Hippocampal formation (tissue), 2 donors: ENCODE measurements at places on chromosomes 5 and 9.
A peak's percentile ranks its signal among the peaks of the same experiment; 100 is the strongest.

DNA sequence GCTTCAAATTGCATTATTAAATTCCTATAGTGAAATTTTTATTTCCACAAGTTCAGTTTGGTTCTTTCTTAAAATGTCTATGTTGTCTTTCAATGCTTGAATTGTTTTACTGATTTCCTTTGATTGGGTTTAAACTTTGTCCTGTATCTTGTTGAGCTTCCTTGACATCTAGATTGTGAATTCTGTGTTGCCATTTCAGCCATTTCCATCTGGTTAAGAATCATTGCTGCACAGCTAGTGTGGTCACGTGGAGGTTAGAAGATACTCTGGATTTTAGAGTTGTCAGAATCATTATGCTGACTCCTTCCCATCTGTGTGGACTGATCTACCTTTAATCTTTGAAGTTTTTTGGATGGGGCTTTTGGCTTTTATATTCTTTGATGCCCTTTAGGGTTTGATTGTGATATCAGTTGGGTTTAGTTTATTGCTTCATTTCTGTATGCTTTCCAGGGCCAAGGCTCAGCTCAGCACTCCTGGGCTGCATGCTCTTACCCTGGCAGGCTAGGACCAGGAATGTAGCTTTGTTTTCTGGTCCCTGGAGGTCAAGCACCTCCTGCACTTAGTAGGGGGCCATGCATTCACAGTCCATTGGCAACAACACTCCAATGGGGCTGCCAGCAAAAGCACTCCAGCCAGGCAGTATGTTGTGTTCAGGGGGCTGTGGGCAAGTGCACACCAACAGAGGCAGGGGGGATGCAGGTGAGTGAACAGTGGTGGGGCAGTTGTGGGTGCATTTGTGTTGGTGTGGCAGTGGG lies 141.4 kb downstream of the PRR16 start:
- no peak for DNase-seq

DNA sequence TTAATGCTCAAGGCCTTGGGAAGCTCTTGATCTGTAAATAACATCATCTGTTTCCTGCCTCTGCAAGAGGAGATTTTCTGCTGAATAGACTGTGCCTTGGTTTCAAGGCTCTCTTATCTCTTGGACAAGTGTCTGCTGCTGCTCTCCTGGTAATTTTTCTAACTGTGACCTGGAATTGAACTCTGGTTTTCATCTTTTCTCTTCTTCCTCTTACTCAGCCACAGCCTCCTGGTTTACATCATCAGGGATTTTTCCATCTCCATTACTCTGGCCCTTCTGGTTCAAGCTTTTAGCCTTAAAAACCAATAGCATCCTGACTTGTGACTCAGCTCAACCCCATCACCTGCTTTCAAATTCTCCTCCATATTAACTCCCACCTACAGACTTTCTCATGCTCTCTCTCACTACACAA lies 49.6 kb upstream of the ITGA1 start:
- no peak for DNase-seq

DNA sequence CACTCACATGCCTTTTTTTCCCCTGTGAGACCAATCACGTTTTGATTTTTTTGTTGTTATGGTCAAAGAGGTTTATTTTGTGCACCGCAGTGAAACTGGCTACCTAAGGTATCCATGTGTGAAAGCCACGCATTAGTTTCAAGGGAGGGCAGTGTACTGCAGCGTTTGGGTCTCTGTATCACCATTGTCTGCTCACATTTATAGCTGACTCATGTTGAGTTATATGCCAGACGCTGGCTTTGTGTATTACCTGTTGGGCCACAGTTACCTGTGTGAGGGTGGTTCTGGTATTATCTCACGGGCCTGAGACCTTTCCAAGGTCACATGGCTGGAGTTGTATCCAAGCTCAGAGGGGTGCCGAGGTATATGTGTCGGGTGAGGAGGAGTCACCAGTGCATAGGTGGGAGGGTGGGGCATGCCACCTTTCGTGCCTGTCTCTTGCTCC lies 75.8 kb downstream of the ARHGAP26 start:
- no peak for DNase-seq

DNA sequence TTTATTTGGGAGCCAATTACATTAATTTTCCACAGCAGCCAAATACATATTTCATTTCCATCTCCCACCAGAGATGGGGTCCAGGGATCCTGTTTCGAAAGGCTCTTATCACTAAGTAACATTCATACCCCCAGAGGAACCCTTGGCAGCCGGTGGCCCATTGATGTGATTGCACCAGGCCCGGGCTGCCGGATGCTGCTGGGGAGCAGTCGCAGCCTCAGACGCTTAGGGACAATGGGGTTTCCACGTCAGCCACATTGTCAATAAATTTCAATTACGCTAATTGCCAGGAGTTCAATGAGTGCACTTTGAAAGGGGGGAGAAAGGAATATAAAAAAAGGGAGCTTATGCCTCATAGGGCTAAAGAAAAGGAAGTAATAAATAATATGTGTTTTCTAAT lies 478.8 kb upstream of the ADAMTS16 start:
- no peak for DNase-seq

DNA sequence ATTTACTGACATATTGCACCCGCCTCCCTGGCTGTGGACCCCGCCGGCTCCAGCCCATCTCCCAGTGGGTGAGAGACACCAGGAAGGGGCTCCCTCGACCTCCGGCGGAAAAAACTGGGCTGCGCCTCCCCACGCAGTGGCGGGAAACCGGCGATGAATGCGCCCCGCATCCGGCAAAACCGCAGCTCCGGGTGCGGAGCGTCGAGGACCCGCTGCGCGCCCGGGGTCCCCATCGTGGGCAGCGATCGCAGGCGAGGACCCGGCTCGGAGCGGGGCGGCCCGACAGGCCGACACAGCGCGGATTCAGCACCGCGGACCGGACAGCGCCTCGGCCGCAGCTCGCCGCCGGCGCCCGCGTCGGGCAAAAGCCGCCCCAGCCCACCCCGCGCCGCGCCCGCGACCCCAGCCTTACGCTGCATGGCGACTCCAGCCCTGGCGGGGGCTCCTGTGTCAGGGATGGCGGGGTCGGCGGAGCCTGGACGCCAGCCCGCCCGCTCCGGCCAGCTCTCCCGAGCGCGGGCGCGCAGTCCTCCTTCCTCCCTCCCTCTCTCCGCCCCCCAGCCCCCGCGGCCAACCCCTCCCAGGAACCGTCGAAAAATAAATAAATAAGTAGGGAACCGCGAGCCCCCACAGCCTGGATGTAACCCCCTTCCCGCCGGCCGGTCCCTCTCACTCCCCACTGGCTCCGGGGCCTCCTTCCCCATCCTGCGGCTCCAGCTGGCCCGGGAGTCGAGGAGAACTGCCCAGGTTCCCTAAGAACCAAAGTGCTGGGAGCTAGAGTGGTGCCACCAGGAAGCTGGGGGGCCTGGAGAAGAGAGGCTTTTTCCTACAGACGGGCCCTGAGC lies 3.1 kb downstream of the LHX3 start:
- DNase-seq: no peak

- no peak for DNase-seq
These were observed 76.7 kb upstream of the IER5L start for GRCh38 chr9:129254566-129255287.

DNA sequence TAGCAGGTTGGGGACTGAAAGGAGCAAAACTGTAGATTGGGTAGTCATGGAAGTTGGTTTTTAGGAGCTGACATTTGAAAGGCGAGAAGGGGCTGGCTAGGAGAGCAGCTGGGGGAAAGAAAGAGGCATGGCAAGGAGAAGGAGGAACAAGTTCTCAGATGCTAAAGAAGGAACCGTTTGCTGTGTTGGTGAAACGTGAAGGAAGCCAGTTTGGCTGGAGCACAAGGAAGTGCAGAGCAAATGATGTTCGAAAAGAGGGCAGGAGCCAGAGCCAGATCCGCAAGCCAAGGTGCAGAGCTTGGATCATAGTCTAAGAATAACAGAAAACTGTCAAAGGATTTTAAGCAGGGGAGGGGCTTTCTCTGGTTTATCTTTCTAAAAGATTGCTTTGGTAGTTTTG lies 276.6 kb downstream of the ASTN2 start:
- DNase-seq: no peak

- DNase-seq: no peak
These were observed 27.6 kb downstream of the ACTL7A start for GRCh38 chr9:108889649-108890067.

DNA sequence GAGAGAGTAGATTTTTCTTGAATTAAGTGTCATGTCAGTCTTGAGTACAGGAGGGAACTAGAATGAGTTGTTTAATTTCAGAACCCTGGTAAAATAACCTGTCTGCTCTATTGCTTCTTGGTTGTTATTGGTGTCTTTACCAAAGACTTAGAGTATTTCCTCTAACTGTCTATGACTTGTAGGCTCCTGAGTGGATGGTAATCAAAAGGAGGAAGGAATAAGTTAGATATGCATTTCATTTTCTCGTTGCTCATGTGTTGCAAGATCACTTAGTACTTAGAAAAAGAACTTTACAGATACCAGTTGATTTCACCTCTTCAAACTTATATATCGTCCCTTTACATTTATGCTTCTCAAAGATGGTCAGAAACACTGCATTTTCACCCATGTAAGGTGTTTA lies 31.1 kb downstream of the UHRF2 start:
- DNase-seq: no peak

DNA sequence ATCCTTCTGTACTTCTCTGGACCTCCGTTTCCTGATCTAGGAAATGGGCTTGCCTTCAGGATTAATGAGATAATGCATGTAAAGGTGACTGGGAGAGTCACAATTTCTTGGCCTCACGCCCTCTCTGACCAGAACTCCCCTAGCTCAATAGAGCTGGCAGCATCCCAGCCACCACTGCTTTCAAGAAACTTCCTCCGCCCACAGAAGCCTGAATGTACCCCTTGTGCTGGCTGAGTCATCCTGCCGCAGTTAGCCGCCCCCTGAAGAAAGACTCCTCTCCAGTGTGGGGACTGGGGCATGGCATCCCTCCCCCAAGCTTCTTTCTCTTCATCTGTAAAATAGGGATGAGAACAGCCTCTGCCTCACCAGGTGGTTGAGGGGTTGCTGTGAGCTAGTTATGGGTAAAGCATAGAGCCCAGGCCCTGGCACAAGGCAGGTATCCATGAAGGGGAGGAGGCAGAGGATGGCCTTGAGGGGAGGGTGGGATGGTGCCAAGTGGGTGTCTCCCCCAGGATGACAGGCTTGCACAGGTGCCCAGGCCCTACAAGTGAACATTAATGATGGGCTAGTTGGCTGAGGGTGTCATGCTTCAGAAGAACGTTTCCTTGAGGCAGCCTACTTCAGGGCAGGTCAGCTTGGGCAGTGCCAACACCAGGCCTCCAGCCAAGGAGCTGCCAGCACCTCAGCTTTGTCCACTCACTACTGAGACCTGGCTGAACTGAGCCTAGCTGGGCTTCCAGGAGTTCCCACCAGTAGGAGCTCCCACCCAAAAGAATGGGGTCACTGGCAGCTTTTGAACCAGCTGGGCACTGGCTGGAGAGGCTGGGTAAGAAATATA lies 3.4 kb downstream of the PDLIM4 start:
- DNase-seq: peak; percentile 32

DNA sequence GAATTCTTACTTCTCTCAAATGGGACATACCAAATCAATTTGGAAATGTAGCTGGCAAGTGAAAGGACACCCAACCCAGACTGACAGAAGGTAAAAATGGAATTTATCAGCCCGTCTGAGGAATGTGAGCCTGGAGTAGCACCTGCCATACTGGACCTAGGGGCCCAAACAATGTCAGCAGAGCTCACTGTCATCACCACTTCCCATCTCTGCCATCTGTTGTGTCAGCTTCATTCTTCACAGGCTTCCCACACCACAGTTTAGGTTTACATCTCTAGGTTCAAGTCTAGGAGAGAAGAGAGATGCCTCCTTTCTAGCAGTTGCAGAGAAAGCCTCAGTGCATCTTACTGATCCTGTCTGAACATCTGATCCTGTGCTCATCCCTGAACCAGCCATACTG lies 222.4 kb downstream of the DOCK8 start:
- no peak for DNase-seq

- DNase-seq: no peak
These were observed 18.3 kb downstream of the MRNIP start for GRCh38 chr5:179840321-179840720.
